ENCODE measurements at places on chromosomes 5 and 9. TPM values are rescaled to one million over a fixed set of nuclear protein-coding genes. Genes with fewer than 3 reads are reported as not detected.

Gene NUTM2G
- not detected for total RNA-seq

Gene KCNMB1
- 5.1 TPM for total RNA-seq

Gene NR4A3
- 1.3 TPM for total RNA-seq

Gene TMEM8B
- 6.7 TPM for total RNA-seq

GRCh38 chr5:58261605-58262004, 198.3 kb downstream of the PLK2 start:
- no peaks in the 10 kb centered on the region for H3K36me3 ChIP-seq
- no peak overlapping the region for H3K27ac ChIP-seq
- no peaks in the 10 kb centered on the region for H3K4me1 ChIP-seq
- no peaks in the 10 kb centered on the region for H3K27me3 ChIP-seq
- no peak overlapping the region for H3K4me3 ChIP-seq
- no peak for DNase-seq

DNA sequence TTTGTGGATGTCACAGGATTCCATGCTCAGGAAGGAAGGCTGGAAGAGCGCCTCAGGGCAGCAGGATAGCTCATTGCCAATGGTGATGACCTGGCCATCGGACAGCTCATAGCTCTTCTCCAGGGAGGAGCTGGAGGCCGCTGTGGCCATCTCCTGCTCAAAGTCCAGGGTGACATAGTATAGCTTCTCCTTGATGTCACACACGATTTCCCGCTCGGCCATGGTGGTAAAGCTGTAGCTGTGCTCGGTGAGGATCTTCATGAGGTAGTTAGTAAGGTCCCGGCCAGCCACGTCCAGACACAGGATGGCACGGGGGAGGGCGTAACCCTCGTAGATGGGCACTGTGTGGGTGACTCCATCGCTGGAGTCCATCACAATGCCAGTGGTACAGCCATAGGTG, 24.3 kb upstream of the RAPGEF6 start:
- peaks cover 5% of the 10 kb centered on the region for H3K36me3 ChIP-seq
- H3K27me3 ChIP-seq: no peaks in the 10 kb centered on the region
- H3K27ac ChIP-seq: no peak overlapping the region
- DNase-seq: no peak
- H3K4me1 ChIP-seq: no peaks in the 10 kb centered on the region
- no peak overlapping the region for H3K4me3 ChIP-seq

- no peak for DNase-seq
- H3K4me3 ChIP-seq: no peak overlapping the region
- H3K27ac ChIP-seq: no peak overlapping the region
- H3K27me3 ChIP-seq: no peaks in the 10 kb centered on the region
- H3K36me3 ChIP-seq: no peaks in the 10 kb centered on the region
These were observed 31.8 kb upstream of the ZNF366 start for GRCh38 chr5:72539038-72539437.

DNA sequence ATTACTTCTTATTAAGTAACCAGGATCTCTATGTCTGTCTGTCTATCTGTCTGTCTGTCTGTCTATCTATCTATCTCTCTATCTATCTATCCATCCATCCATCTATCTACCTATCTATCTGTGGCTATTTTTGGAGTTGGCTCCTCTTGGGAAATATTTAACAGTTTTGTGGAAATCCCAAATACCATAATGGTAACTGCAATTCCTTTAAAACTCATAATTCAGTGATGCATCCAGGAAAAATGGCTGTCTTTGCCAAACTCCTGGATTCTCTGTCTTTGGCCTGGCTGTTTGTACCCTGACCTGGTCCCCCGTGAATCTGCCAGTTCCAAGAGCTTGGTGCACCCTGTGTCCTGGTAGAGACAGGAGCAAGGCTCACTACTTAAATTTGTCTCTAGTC, 197.0 kb downstream of the PCSK1 start:
- H3K27me3 ChIP-seq: no peaks in the 10 kb centered on the region
- H3K36me3 ChIP-seq: peaks cover 4% of the 10 kb centered on the region
- DNase-seq: no peak
- H3K4me3 ChIP-seq: no peak overlapping the region

Data from breast epithelium (tissue), 4 donors.